ENCODE measurements at places on chromosomes 16 and 17.

GRCh38 chr16:86277221-86277620 is 233.1 kb upstream of the FOXF1 start:
- DNase-seq: no peak

DNA sequence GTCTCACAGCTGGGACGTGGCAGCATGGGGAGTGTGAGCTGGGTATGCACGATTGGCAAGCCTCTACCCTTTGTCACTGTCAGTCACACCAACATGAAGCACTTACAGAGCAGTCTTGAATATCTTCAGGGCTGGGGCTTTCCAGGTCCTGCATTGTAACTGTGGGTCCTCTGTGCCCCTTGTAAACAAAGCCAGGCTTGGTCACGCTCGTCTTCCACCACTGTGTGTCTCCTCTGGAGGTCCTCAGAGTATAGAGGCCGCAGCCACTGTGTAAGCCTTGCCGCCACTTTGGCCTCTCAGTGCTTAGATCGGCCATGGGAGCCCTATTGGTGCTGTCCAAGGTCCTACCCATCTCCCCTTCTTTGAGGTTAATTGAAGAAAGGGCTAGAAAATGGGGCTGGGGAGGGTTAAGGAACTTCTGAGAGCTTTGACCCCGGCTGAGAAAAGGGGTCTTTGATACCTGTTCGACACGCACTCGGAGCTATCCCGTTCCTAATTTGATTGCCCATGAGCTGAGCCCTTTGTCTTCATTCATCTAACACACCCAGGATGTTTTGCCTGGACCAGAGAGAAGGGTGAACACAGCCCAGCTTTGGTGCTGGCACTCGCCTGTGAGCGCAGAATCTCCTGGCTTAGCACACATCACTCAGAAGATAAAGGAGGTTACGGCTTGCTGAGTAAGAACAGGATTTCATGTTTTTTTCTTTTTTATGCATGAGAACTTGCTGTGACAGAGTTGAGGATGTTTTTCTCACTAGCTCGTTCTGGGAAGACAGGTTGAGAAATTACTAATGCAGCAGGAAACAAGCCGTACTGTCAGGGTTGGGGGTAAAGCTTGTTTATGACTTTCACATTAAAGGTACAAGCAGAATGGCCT is 267.9 kb downstream of the CPPED1 start:
- peak; percentile 10 for DNase-seq

GRCh38 chr16:4692460-4693295 is 684 bp upstream of the NUDT16L1 start:
- DNase-seq: no peak

GRCh38 chr16:31260136-31260931 is 559 bp downstream of the ITGAM start:
- DNase-seq: no peak

DNA sequence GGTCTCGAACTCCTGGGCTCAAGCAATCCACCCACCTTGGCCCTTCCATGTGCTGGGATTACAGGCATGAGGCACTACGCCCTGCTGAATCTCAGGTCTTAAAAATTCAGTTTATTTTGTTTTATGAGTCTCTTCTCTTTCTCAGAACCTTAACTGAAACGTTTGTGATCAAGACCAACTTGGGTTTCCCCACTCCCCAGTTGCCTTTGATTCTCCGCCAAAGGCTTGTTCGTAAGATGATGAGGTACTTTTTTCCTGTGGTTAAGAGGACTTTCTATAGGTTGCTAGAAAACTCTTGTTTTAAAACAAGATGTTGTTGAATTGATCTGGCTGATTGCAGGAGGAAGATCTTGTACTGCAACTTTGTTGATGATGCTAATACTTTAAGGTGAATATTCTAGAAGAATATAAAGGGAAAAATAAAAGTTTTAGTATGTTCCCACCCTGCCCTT is 11.7 kb downstream of the ABCC1 start:
- peak; percentile 69 for DNase-seq

DNA sequence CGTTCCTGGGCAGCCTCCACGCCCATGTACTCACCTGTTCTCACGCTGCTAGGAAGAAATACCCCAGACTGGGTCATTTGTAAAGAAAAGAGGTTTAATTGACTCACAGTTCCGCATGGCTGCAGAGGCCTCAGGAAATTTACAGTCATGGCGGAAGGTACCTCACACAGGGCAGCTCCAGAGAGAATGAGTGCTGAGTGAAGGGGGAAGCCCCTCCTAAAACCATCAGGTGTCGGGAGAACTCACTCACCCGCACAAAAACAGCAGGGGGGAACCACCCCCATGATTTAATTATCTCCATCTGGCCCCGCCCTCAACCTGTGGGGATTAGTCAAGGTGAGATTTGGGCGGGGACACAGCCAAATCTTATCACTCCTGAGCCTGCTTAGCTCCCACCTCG is 18.2 kb downstream of the RAB40C start:
- no peak for DNase-seq

DNA sequence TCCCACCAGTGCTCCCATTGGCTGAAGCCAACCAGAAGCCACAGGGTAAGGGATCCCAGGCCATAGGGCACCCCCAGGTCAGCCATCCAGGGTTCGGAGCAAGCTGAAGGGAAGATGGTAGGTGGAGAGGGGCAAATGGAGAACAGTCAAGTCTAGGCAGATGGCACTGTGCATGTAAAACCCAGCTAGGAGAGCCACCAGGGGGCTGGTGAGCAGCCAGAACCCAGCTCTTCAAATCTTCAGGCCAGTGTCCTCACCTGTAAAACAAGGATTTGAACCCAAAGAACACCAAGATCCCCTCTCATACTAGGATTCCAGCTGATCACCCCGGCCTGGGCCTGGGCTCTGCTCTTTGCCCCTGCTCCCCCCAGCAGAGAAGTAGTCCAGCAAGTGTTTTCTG is 43.5 kb downstream of the GINS3 start:
- DNase-seq: no peak

DNA sequence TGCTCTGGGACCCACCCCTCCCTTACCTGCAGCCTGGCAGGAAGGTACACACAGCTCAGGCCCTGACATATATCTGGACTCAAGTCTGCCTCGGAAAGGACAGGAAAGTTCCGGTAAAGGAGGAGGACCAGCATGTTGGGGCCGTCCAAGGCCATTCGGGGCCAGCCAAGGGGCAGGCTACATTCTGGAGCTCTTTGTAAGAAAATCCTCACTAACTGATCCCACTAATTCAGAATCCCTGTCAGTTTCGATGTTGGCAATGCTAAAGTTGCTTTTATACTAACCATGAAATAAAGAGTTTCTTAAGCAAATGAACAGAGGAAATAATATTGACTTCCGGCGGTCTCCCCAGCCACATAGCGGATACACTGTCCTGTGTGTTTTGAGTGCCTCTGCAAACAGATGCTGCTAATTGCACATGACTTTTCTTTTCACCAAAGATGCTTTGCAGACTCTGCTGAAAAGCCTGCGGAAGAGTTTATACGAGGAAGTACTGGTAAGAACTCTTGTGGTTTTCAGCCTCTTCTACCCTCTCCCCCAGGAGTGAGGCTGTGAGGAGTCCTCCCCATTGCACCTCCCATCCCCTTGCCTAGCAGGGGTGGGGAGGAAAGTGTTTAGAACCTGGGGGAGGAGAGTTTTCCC is 54.8 kb downstream of the PLXDC1 start:
- DNase-seq: no peak

GRCh38 chr17:78337244-78338109 is 22.4 kb downstream of the SOCS3 start:
- DNase-seq: peak; percentile 65

- no peak for DNase-seq
Measured at GRCh38 chr17:48568499-48569239, 9.5 kb downstream of the HOXB4 start.

GRCh38 chr17:17053446-17054379 is 11.5 kb downstream of the MPRIP start:
- DNase-seq: no peak

DNA sequence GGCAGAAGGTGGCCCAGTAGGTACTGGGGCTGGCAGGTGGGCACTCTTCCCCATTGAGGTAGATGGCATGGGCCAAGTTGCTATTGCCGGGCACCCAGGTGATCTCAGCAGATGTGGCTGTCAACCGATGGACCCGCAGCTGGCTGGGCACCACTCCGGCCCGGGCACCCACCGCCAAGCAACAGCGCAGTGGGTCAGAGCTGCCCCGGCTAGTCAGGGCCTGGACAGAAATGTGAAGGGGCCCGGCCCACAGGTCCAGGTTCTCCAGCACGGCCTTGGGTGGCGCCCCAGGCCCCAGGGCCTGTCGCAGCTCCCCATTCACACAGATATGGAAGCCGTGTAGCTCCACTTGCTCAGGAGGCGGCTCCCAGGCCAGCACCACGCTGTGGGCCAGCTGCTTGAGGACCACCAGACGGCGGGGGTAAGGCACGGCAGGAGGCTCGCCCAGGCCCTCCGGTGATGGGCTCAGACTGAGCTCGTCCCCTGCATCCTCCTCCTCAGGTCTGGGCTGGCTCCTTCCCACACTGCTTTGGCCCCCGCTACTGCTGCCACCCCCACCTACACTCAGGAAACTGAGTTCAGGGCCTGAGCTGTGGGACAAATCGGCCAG is 16.5 kb downstream of the TSPOAP1 start:
- DNase-seq: no peak

DNA sequence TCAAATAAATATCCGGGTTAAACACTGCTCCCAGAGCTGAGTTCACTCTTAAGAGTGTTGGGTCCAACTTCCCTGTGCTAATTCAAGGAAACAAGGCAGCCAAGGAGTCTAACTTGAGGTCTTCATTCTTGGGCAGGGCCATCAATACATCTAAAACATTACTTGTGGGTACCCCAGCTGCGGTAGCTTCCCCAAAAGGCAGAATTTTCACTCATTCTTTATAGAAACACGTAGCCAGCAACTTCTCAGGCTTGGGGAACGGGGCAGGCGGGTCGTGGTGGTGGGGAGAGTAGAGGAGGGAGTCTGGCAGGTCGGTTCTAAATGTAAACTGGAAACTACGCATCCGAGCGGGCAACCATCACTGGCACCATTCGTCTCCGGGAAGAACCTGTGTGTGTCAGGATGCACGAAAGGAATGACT is 666 bp upstream of the METTL9 start:
- DNase-seq: peak; percentile 24

- DNase-seq: peak; percentile 85
Measured at GRCh38 chr17:68981288-68981687, 26.1 kb upstream of the ABCA8 start.

Measured in astrocyte of the spinal cord (primary cell).